ACHN (cell line): ENCODE measurements at places on chromosomes 16 and 17.
A peak's percentile ranks its signal among the peaks of the same experiment; 100 is the strongest.

- DNase-seq, result no peak
These were observed 5.9 kb downstream of the UBALD2 start for GRCh38 chr17:76270770-76271668.

- DNase-seq, result no peak
These were observed 25.4 kb downstream of the BMERB1 start for GRCh38 chr16:15459791-15460190.

- no peak for DNase-seq
These were observed 37.5 kb downstream of the DHRS7B start for GRCh38 chr17:21164216-21164615.

- DNase-seq, result no peak
These were observed 162.0 kb downstream of the SDK2 start for GRCh38 chr17:73482251-73482716.

GRCh38 chr17:19928299-19928698, 49.3 kb downstream of the AKAP10 start:
- DNase-seq, result no peak

DNA sequence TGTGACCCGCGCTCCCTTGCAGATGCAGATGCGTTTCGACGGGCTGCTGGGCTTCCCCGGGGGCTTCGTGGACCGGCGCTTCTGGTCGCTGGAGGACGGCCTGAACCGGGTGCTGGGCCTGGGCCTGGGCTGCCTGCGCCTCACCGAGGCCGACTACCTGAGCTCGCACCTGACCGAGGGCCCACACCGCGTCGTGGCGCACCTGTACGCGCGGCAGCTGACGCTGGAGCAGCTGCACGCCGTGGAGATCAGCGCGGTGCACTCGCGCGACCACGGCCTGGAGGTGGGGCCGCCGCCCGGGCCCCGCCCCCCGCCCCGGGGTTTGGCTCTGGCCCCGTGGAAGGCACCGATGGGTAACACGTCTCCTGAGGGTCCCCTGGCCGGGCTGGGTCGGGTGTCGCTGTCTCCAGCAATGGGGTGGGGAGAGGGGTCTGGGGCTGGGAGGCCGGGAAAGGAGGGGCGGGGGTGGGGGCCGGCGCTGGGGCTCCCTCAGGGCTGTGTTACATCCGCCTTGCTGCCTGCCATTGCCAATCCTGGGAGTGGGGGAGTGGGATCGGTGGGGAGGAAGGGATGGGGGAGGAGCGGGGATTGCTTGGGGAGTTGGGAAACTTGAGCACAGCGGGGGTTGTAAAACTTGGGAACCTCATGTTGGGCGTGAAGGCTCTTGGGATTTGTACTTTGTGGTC, 737 bp downstream of the NUDT16L1 start:
- peak; percentile 38 for DNase-seq

- no peak for DNase-seq
These were observed 2.1 kb downstream of the TXNDC11 start for GRCh38 chr16:11740567-11740966.

DNA sequence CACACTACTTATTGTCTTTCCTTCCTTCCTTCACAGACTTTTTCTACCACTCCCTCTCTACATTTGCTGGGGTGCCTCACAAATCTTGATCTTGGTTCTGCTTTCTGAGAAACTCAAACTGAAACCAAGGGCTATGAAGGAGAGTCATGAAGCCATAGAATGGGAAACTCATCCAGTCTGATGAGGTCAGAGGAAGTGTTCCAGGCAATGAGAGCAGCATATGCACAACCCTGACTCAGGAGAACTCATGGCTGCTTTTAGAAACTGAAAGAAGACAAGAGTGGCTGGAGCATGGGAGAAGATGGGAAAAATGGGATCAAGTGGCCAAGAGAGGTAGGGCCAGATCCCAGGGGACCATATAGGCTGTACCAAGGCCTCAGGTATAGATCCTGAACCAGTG, 130.0 kb upstream of the TOX3 start:
- DNase-seq, result no peak

- no peak for DNase-seq
These were observed 19.0 kb downstream of the PIK3R5 start for GRCh38 chr17:8946476-8946875.

DNA sequence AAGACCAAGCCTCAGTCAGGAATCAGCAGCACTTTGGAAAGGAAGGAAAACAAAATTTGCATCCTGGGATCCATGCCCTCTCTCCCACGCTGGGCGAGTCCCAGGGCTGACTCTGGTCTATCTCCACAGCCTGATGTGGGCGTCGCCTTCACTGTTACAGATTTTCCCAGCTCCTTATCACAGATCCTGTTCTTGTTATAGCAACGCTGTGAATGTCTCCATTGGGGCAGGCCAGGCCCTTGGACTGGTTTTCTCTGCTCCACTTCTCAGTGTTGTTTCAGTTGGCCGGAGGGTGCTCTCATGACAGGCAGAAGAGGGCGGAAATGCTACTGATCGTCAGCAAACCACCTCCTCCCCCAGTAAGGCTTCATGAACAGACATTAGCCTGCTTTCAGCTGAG, 127.9 kb upstream of the CDH11 start:
- no peak for DNase-seq

GRCh38 chr17:80898716-80899115, 92.9 kb upstream of the CHMP6 start:
- DNase-seq, result no peak

DNA sequence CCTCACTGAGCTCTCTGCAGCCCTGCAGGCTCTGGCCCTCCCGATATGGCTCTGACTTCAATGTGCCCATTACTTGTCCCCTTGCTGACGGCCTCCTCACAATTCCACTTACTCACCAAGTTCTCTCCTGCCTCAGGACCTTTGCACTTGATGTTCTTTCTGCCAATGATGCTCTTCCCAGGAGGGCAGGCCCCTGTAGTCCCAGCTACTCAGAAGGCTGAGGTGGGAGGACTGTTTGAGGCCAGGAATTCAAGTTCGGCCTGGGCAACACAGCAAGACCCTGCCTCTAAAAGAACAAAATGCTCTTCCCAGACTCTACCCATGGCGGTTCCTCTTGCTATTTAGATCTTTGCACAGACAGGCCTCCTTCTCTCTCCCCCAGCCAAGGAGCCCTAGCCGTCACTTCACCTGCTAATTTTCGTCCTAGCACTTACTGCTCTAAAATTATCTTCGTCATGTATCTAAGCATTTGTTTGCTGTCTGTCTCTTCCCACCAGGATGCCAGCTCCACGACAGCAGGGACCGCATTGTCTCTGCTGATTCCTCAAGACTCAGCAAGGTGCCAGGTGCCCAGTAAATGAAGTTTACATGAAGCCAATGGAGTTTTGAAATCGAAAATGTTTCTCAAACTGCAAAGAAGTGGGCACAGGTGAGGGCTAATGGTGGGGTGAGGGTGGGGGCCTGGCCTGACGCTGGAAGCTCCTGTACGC, 626 bp upstream of the RAI1 start:
- DNase-seq, result no peak

DNA sequence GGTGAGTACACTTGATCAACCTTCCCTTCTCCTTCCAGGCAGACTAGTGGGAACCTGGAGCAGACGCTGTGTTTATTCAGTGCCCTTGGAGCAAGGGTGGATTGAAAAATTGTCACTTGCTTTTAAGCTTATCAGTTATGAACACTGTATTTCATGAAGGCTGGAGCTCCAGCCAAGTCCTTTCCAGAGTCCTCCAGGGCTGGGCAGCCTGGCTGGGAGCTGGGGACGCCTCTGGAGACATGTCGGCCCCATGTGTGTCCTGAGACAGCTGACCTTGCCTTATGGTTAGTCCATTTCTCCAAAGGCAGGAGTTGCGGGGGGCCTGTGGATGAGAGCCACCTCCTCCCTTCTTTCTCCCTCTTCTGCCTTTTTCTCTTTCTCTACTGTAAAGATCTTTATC, 67.0 kb downstream of the RAP1GAP2 start:
- DNase-seq, result no peak

DNA sequence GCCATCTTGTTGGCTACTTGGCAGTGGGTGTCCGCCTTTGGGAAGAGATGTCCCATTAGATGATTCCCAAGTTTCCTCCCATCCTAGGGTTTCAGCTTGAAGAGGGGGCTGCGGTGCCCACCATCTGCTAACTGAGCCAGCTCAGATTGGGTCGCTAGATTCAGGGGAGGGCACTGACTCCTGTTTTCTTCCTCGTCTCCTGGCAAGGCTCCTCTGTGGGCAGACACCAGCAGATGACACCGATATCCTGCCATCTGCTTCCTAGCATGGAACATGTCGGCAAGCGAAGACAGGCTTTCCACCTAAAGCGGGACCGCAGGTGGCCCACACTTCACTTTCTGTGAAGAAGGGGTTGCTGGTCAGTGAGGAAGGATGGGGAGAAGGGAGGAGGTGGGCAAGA, 27.3 kb downstream of the C17orf75 start:
- no peak for DNase-seq

- DNase-seq, result peak; percentile 60
These were observed 923 bp downstream of the GDPD3 start for GRCh38 chr16:30112197-30113030.

DNA sequence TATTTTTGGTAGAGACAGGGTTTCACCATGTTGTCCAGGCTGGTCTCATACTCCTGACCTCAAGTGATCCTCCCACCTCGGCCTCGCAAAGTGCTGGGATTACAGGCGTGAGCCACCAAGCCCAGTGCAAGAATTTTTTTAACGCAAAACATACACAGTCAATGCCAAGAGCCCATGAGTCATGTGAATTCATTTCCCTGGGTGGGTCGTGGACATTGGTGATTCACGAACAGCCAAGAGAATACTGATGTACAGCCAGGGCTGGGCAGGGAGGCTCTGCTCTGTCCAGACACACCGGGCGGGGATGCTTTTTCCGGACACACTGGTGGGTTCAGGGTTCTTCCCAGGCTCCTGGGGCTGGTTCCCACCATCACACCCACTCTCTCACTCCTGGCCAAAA, 17.7 kb downstream of the SLC38A8 start:
- no peak for DNase-seq

- no peak for DNase-seq
These were observed 130.8 kb downstream of the TMEM132E start for GRCh38 chr17:34710226-34710625.

GRCh38 chr17:75823257-75824041, 20.8 kb downstream of the UNC13D start:
- DNase-seq, result no peak

GRCh38 chr16:2983706-2984136, 3.5 kb upstream of the PKMYT1 start:
- peak; percentile 90 for DNase-seq

DNA sequence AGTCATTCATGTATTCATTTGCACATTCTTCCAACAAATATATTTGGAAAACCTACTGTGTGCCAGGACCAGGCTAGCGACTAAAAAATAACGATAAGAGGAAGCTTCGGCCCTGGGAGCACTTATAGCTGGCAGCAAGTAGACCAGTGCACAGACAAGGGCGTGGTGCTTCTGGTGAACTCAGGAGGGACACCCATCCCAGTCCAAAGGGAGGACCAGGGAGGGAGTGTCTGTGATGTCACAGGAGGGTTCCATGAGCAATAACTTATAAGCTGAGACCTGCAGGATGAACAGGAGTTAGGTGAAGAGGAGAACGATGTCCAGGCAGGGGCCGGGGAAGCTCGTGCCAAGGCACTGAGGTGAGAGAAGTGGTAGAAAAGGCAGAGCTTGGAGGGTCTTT, 17.4 kb upstream of the PHOSPHO1 start:
- DNase-seq, result no peak

DNA sequence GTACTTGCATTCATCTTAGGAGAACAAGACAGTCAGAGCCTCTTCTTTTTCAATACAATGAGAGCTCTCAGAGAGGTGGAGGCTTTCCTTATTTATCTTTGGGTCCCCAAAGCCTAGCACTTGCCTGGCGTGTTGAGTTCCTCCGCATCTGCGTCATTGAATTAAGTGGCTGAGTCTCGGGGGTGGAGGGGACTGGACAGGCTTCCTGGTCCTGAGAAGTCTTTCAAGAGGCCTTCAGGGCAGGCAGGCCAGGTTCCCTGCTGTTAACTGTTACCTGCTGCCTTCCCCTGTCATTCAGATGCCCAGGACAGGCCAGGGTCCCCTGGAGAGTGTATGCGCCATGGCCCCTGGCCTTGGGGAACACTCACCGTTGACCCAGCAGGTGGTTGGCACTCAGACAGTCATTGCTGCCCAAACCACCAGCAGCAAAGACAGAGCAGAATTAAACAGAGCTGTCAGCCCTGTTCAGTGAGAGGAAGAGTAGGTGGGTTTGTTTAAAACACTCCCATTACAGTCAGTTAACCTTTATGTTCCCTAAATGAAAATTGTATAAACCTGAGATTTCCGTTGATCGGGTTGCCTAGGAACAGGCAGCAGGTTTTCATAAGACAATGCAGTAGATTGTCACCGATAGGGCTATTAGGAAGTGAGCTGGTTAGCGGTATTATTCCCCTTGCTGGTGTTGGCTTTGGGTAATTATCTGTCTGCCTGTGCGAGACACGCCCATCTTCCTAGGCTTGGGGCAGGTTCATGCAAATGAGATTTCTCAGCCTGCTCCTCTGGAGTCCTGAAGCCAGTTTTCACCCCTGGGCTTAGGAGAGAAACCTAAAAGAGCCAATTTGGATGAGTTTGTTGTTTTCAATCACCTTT, 132.7 kb downstream of the CCDC182 start:
- no peak for DNase-seq

DNA sequence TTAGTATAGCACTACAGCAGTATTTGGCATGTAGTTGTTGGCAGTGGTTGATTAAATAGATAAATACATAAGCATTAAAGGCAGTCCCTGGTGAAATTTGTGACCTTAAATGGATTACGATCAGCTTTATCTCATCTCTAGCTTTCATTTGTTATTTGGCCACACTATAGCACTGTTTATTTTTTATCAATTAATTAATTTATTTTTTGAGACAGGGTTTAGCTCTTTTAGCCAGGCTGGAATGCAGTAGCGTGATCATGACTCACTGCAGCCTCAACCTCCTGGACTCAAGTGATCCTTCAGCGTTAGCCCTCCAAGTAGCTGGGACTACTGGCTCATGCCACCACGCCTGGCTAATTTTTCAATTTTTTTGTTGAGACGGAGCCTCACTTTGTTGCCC, 18.7 kb upstream of the ARHGAP17 start:
- DNase-seq, result peak; percentile 86

GRCh38 chr16:56415875-56416274, 9.5 kb downstream of the AMFR start:
- DNase-seq, result no peak

DNA sequence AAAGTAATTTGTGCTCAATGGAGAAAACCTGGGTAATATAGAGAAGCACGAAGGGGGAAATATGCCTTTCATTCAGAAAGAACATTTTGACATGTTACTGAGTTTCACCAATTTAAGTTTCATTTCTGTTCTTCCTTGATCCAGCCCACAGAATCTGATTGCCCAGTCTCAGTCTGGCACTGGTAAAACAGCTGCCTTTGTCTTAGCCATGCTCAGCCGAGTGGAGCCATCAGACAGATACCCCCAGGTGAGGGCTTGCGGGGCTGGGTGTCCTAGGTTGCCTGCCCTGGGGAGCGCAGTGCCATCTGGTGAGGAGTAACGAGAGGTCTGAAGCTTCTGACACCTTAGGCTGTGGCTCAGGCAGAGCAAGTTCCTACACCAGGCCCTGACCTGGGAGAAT, 17.7 kb downstream of the DDX19A start:
- no peak for DNase-seq

GRCh38 chr17:2903193-2903974, 107.1 kb downstream of the RAP1GAP2 start:
- no peak for DNase-seq
